Muscle of leg (tissue), 16 donors: ENCODE measurements at places on chromosomes 16 and 17.
A peak's percentile ranks its signal among the peaks of the same experiment; 100 is the strongest.

DNA sequence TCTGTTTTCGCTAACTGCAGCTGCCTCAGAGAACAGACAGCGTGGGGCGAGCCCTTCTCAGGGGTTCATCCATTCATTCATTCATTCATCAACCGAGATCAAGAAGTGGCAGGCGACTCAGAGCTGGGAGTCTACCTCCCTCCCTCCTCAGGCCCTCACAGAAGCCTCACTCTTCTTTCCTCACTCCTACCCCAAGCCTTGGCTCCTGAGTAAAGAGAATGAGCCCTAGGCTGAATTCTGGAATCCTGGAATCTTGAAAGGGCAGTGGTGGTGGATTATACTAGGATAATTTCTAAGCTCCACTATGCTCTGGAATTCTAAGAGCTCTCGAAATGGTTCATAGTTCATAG, 2.3 kb upstream of the DLX3 start:
- no peak for DNase-seq

DNA sequence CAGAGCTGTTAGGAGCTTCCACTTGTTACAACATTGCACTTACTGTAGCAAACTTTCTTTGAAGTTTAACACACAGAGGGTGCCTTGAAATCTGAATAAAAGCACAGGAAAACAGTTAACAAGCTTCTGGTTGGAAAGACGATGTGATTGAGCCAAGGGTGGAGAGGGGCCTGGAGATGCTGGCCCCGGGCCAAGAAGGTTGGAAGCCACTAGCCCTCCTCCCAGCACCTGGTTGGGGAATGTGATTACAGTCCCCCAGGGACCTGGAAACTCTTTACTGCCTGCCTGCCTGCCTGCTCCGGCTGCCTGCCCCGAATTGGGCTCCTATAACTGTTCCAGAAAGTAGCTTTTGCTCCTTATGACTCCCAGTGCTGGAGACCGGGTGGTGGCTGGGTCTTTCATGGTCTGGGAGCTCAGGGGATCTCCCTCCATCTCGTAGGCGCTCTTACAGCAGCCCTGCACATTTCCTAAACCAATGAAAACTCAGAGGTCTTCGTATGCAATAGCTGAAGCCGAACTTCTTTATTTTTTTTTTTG, 48.0 kb upstream of the ZFHX3 start:
- DNase-seq, result peak; percentile 79

DNA sequence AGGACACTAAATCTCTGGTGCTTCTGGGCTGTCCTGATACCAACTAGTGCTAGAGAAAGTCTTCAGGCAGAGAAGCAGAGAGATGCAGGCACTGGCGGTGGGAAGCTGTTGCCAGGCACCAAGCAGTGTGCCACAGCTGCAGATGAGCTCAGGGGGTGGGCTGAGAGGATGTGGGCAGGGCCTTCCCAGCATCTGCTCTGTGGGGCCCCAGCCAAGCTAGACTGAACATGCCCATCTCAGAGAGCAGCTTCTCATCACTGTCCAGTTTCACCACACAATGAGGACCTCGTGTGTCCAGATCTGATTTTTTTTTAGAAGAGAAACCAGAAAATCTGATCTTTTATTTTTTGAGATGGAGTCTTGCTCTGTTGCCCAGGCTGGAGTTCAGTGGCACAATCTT, 17.1 kb downstream of the PSKH1 start:
- peak; percentile 83 for DNase-seq

- no peak for DNase-seq
Measured at GRCh38 chr16:87367529-87367928, 16.0 kb downstream of the FBXO31 start.

DNA sequence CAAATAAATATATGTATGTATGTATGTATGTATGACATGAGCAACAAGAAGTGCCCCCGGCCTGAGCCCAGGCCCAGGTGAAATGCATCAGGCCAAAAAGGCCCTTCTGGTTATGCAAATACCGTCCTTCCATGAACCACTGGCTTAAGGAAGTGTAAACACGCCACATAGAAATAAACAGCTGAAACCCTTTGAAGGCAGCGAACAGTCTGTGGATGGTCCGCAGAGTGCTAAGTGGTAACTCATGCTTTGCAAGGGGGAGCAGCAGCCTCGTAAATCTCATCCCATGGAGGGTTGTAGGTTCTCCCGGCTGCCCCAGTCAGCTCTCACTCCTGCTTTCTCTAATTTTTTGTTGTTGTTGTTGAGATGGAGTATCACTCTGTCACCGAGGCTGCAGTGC, 36.7 kb downstream of the COTL1 start:
- no peak for DNase-seq

- no peak for DNase-seq
Measured at GRCh38 chr17:13812350-13812749, 210.6 kb upstream of the HS3ST3A1 start.

DNA sequence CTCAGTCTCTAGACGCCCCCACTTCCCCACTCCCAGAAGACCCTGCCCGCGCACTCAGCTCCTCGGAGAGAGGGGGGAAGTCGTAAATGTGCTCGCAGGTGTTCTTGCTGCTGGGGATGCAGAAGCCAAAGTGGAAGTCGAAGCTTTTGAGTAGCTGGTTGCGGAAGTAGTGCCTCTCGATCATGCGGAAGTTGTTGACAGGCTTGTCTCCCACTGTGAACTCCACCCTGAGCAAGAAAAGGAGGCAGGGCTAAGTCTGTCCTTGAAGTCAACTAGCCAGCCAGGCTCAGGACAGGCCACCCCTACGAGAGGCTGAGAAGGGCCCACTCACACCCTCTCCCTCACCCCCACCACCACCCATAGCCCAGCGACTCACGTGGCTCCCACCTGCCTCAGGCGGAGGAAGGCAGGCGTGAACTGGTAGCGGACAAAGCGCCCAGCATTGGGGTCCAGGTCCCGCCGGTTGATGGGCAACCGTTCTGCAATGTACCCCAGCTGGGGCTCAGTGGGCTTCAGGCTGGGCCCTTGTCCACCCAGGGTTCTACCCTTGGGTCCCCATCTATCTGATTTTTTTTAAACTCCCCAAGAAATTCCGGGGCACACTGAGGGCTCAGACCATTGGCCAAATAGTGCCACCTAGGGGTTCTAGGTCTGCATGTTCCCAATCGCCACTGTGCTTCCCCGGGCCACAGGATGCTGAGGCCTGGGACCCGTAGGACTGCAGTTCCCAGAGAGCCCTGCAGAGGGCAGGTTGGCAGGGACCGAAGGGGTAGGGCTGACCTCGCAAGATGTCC, 4.6 kb downstream of the UNC119 start:
- peak; percentile 65 for DNase-seq

GRCh38 chr16:71853413-71853812, 7.6 kb downstream of the ATXN1L start:
- no peak for DNase-seq

GRCh38 chr17:1606352-1606985, 22.2 kb downstream of the SLC43A2 start:
- no peak for DNase-seq

DNA sequence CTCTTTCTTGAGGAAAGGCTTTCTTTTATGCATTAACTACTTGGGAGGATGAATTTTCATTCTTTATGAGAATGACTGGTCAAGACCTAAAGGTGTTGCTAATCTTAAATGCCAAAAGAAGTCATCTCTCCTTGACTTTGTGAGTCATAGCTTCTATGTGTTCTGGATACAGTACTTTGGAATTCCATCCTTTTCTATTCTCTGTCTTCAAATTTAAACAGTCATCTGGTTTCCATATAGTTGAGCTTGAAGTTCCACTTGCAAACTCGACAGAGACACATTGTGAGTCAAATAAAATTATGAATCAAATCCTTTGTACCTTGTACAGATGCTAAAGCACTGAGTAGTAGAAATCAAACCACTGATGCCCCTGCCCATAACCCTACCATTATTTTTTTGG, 271.9 kb upstream of the PMFBP1 start:
- no peak for DNase-seq

- DNase-seq, result no peak
Measured at GRCh38 chr16:85372627-85373372, 240.3 kb upstream of the GSE1 start.

GRCh38 chr17:71494062-71494855, 626.6 kb upstream of the SOX9 start:
- DNase-seq, result peak; percentile 4

GRCh38 chr16:75241412-75241811, 10.0 kb downstream of the BCAR1 start:
- no peak for DNase-seq

- DNase-seq, result no peak
Measured at GRCh38 chr17:28499364-28499664, 6.8 kb upstream of the FOXN1 start.

DNA sequence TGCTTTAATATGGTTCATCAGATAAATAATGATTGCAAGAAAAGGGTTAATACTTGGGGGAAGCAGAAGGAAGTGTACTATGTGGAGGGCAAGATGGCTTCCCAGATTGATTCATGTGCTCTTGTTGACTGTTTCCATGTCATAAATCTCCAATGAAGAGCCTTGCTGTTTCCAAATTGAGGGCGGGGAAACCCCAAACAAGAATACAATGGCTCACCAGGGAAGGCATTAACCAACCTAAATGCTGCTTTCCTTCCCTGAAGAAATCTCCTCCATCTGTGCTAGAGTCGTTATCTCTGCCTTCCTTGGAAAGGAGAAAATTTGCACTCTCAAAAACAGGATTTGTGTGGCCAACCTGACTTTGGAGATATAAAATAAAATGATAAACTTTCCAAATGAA, 28.0 kb upstream of the CDH13 start:
- DNase-seq, result no peak

DNA sequence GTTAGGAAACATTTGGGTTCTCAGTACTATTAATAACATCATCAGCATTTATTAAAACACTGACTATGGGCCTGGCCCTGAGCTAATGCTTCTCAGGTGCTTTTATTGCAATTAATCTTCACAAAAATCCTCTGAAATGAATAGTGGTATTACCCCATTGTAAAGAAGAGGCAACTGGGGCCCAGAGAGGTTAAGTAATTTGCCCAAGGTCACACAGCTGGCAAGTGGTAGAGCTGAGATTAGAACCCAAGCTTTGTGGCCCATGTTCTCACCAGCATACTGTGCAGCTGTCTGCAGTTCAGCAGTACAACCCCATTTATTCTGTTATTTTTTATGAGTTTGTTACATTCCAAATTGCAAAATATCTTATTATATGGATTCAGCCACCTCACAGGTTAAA, 82.3 kb downstream of the TBC1D16 start:
- no peak for DNase-seq

GRCh38 chr17:32954477-32954876, 26.5 kb downstream of the TMEM98 start:
- no peak for DNase-seq

- no peak for DNase-seq
Measured at GRCh38 chr17:38728290-38728831, 1.8 kb upstream of the CISD3 start.

- DNase-seq, result no peak
Measured at GRCh38 chr17:50428831-50429424, 2.9 kb downstream of the ACSF2 start.

DNA sequence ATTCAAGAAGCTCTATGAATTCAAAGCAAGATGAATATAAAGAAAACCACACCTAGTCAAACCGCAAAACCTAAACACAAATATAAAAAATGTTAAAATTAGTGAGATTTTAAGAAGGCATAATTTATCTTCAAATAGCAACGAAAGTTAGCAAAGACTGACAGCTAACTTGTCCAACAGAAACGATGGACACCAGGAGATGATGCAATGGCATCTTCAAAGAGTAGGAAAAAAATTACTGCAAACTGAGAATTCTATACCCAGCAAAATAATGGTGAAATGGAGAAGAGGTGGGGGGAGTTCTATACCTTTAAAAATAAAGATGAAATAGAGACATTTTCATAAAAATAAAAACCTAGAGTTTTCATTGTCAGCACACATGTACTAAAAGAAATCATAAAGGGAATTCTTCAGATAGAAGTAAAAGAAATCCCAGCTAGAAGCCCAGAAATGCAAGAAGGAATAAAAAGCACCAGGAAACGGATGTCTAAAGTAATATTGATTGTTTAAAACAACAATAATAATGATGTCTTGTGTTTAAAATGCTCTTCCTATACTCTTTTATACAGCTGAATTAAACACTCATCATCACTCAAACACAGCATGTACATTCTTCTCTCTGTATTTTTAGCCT, 24.6 kb upstream of the TANC2 start:
- no peak for DNase-seq

DNA sequence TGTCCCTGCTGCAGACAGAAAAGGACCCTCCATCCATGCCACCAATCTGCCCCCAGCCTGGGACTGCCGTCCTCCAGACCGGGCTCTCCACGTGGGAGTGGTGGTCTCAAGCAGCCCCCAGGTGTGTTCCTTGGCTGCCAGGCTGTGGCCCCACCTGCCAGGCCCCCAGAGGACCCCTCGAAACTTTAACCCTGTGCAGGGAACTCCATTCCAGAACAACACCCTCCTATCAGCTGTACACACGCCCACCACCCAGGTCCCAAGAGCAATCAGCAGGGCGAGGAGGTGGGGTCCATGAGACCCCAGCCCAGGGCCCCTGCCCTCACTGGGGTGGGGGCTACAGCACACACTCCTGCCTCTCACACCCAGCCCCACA, 1.4 kb downstream of the PYCR1 start:
- no peak for DNase-seq

- no peak for DNase-seq
Measured at GRCh38 chr17:58621174-58621573, 70.7 kb downstream of the TEX14 start.

GRCh38 chr17:61200339-61200715, 199.3 kb upstream of the TBX2 start:
- no peak for DNase-seq

DNA sequence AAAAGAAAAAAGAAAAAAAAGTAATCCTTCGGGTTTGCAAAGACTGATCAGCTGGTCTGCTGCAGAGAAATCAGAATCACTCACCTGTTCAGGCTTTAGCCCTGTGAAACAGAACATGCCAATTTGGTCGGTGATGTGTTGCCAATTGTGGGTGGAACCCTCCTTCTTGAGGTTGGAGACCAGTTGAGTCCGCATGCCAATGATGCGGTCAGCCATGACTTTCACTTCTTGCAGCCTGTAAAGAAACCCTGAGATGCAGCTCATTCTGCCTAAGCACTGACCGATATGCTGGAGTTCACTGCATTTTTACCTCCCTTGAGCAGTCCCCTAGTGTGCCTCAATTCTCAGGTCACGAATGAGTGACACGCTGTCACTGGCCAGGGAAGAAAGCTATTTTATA, 24.8 kb upstream of the SLC38A7 start:
- no peak for DNase-seq

DNA sequence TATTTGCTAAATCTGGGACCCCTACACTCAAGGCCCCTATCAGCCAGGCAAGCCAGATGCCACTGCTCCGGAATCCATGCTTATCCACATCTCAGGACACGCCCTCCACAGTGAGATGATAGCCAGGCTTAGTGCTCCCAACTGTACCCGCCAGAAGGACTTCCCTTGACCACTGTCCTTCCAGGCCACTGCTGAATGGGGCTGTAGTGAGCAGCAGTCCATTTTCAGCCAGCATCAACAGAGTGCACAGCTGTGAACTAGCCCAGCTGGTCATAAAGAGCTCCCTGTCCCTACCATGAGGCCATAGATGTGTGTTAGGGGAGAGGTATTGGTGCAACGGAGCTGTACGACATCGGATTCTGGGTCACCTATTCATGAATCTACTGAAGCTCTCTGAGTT, 13.0 kb upstream of the MED9 start:
- DNase-seq, result no peak

GRCh38 chr16:22898874-22899348, 84.9 kb downstream of the HS3ST2 start:
- peak; percentile 46 for DNase-seq
